ENCODE measurements at places on chromosomes 7 and 10. TPM values are rescaled to one million over a fixed set of nuclear protein-coding genes. Genes with fewer than 3 reads are reported as not detected.

DNA sequence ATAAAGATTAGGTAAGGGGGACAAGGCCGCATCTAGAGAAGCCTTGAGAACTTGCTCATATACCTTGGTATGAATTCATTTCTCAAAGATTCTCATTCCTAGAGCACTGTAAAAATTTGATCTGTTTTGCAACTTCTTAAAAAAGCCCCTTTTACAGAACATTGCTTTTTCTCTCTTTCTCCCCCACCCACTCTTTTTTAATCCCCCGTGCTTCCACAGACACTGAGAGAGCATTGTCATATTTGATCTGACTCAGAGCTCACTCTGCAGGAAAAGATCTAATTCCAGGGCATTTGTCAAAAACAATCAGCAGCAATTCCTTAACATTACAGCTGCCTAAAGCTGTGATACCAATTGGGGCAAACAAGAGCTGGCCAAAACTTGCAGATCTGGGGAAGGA lies 92.0 kb downstream of the ARHGAP22 start:
- H3K4me1 ChIP-seq = peaks cover 22% of the 10 kb centered on the region
- DNase-seq = no peak

DNA sequence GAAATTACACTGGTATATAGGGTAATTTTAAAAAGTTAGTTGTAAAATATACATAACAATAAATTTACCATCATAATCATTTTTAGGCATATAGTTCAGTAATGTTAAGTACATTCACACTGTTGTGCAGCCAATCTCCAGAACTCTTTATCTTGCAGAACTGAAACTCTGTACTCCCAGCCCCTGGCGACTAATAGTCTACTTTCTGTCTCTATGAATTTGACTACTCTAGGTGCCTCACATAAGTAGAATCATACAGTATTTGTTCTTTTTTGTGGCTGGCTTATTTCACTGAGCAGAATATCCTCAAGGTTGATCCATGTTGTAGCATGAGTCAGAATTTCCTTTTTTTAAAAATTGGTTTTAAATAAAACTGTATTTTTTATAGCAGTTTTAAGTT lies 41.4 kb downstream of the NRF1 start:
- H3K36me3 ChIP-seq = no peaks in the 10 kb centered on the region
- H3K4me1 ChIP-seq = peaks cover 3% of the 10 kb centered on the region
- no peaks in the 10 kb centered on the region for H3K27me3 ChIP-seq
- no peak overlapping the region for H3K4me3 ChIP-seq
- no peak overlapping the region for H3K27ac ChIP-seq

DNA sequence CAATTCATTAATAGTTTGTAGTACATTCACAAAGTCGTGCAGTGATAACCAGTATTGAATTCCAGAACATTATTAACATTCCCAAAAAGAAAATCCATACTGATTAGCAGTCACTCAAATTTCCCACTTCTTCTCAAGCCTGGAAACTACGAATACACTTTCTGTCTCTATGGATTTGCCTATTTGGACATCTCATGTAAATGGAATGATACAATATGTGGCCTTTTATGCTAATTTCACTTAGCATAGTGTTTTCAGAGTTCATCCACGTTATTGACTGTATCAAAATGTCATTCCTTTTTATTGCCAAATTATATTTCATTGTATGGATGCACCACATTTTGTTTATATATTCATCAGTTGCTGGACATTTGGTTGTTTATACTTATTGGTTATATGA lies 78.8 kb downstream of the STK31 start:
- no peaks in the 10 kb centered on the region for H3K36me3 ChIP-seq
- no peaks in the 10 kb centered on the region for H3K27me3 ChIP-seq
- H3K27ac ChIP-seq = no peak overlapping the region
- H3K4me1 ChIP-seq = no peaks in the 10 kb centered on the region
- no peak overlapping the region for H3K4me3 ChIP-seq

DNA sequence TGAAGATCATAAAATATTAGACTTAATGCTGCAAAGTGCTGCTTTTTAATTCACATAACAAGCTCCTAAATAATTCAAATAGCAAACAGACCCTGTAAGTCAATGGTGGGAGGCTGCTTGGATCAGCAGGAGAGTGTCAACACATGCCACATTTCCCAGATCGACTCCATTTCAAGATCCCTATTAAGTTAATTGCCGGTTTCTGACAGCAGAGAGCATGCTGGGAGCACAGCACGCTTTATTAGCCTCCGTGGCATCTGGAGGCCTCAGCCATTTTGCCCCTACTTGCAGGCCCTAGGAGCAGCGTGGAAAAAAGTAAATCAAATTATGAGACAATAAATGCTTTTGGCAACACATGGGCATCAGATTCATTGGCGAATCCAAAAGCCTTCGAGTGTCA lies 201.0 kb downstream of the EMX2 start:
- H3K4me1 ChIP-seq = no peaks in the 10 kb centered on the region
- no peak overlapping the region for H3K4me3 ChIP-seq

DNA sequence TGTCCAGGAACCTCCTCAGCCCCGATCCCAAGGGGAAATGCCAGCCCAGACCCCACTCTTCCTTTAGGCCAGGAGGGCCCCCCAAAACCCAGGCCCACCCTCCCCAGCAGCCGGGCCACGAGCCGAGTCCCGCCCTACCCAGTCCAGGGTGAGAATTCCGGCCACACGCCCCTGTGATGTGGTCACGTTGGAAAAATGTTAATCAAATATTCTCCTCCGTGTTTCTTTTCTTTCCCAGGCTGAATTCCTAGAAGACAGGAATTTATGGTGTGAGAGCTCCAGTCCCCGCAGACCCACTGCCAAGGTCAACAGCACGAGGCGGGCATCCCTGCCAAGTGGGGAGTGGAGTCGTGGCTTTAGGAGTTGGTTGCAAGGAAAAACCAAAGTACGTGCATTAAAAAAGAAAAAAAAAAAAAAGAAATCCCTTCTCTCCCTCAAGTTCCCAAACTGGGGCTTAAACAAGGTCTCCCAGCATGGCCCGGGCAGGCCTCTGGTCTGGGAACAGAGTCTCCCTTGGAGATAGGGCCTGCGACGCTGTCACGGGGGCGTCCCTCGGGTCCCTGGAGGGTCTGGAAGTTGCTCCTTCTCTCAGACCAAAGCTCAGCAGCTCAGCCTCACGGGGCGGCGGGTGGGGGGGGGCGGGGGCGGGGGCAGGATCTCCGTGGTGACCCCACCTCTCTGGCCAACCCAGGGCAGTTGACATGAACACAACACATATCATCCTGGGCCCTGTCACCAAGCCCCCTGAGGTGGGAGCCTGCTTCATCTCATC lies 28.1 kb upstream of the ELN start:
- no peak for DNase-seq
- no peak overlapping the region for H3K4me3 ChIP-seq
- H3K4me1 ChIP-seq = peaks cover 18% of the 10 kb centered on the region
- H3K36me3 ChIP-seq = no peaks in the 10 kb centered on the region
- no peak overlapping the region for H3K27ac ChIP-seq

DNA sequence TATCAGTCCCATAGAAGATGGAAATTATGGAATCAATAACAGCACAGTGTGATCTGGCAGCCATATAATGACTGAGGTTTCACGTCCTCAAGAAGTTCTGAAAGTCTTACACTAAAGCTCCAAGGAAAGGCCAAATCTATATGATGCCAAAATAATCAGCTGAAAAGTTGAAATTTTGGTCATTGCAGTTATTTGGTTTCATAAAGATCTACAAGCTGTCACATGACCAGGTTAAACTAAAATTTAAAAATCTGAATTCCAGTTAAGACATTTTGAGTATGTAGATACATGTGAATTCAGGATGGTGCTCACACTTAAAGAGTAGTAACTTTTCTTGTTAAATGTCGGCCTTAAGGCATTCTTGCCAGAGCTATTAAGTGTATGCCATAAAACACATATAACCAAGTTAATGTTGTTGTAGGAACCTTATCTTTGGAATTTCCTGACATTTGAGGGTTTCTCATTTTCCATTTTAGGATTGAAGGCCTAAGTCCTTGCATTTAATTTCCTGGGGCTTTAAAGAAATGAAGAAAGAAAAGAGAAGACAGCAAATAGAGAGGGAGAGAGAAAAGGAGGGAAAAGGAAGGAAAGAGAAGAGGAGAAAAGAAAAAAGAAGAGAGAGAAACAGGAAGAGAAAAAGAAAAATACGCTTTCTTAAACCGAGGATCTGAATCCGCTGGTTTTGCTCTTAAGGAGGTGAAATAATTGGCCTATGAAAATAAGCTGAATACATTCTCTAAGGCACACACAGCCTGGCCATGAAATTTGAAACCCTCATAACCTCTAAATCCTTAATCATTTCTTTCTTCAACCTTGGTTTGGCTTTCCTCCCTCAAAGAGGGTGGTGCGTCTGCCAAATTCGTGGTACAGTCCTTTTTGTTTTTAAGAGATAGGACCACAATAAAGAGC lies 43.8 kb downstream of the DENND2A start:
- no peak overlapping the region for H3K4me3 ChIP-seq
- no peaks in the 10 kb centered on the region for H3K4me1 ChIP-seq
- peak overlapping the region; percentile 33 for H3K27ac ChIP-seq
- DNase-seq = no peak

- H3K4me1 ChIP-seq = no peaks in the 10 kb centered on the region
- no peak overlapping the region for H3K27ac ChIP-seq
- H3K27me3 ChIP-seq = no peaks in the 10 kb centered on the region
- H3K4me3 ChIP-seq = no peak overlapping the region
These were observed 223.3 kb upstream of the FERD3L start for GRCh38 chr7:19368491-19368925.

GRCh38 chr7:150400008-150400787 lies 21.1 kb downstream of the ZNF775 start:
- H3K4me3 ChIP-seq = no peak overlapping the region
- H3K36me3 ChIP-seq = peaks cover 23% of the 10 kb centered on the region
- DNase-seq = no peak
- H3K27me3 ChIP-seq = no peaks in the 10 kb centered on the region
- no peak overlapping the region for H3K27ac ChIP-seq

- peak overlapping the region; percentile 97 for H3K4me3 ChIP-seq
- no peaks in the 10 kb centered on the region for H3K27me3 ChIP-seq
- H3K36me3 ChIP-seq = peaks cover 10% of the 10 kb centered on the region
- no peak for DNase-seq
- H3K4me1 ChIP-seq = peaks cover 65% of the 10 kb centered on the region
- peak overlapping the region; percentile 100 for H3K27ac ChIP-seq
These were observed 4.8 kb downstream of the KLF6 start for GRCh38 chr10:3780021-3780770.

- H3K4me3 ChIP-seq = no peak overlapping the region
- H3K27ac ChIP-seq = no peak overlapping the region
- no peaks in the 10 kb centered on the region for H3K4me1 ChIP-seq
- no peaks in the 10 kb centered on the region for H3K36me3 ChIP-seq
- H3K27me3 ChIP-seq = no peaks in the 10 kb centered on the region
These were observed 470.2 kb downstream of the PAXIP1 start for GRCh38 chr7:154532771-154533170.

DNA sequence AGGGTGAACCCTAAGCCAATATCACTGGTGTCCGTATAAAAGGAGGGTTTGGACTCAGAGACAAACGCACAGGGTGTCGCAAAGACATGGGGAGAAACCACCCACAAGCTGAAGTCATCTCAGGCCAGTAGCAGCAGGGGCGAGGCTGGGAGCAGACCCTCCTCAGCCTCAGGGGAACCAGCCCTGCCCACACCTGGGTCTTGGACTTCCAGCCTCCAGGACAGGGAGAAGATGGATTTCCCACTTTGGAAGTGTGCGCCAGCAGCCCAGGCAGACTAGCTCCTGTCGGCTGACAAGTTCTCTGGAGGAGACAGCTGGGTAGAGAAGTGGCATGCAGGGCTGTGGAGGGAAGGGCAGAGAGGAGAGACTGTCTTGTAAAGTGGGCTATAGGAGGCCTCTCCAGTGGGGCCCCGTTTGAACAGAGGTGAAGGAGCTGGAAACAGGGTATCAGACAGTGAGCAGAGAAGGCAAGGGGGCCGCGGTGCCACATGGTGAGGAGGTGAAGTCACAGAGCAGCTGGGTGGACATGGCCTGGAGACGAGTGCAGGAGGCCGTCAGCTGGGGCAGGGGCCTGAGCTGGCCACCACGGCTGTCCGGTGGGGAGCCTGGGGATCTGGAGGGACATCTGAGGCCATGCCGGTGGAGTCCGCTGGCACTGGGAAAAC lies 475.6 kb downstream of the PTPRN2 start:
- H3K4me1 ChIP-seq = no peaks in the 10 kb centered on the region
- H3K4me3 ChIP-seq = no peak overlapping the region
- H3K27ac ChIP-seq = no peak overlapping the region
- DNase-seq = no peak
- no peaks in the 10 kb centered on the region for H3K36me3 ChIP-seq
- no peaks in the 10 kb centered on the region for H3K27me3 ChIP-seq

DNA sequence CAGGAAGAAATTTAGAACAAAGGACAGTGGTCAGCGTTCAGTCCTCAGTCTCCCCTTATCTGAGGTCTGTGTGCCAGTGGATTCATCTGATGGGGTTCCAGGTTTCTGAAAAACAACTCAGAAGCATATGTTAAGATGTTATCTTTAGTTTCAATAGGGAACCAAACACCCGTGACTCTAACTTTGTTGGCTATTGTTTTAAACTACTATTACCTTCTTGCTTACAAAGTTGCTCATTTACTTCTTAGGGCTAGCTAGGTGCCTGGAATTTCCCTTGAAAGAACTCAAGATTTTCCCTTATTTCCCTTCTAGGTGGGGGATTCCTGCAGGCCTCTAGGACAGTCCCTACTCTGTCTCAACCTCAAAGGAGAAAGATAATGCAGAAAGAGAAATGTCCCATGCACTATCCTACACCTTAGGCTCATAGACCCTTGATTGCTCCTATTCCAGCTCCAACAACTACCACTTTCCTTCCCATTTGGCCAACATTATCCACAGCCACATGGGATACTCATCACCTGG lies 192.5 kb upstream of the LYZL1 start:
- no peaks in the 10 kb centered on the region for H3K4me1 ChIP-seq
- H3K4me3 ChIP-seq = no peak overlapping the region
- no peaks in the 10 kb centered on the region for H3K27me3 ChIP-seq
- no peak overlapping the region for H3K27ac ChIP-seq
- no peaks in the 10 kb centered on the region for H3K36me3 ChIP-seq

DNA sequence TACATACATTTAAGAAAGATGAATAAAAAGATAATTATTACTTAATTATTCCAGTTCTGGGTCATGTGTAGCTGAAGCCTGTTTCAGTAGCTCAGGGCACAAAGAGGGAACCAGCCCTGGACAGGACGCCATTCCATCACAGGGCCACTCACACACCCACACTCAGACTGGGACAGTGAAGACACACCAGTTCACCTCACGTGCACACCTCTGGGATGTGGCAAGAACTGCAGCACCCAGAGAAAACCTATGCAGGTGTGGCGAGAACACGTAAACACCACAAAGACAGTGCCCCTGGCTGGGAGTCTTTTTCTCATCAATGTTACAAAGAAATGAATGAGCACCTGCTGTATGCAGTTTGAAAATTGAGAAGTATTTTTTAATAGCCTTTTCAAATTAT lies 1.6 kb upstream of the IDI1 start:
- no peaks in the 10 kb centered on the region for H3K27me3 ChIP-seq
- H3K36me3 ChIP-seq = peaks cover 14% of the 10 kb centered on the region
- DNase-seq = no peak
- peak overlapping the region; percentile 97 for H3K27ac ChIP-seq
- H3K4me1 ChIP-seq = peaks cover 17% of the 10 kb centered on the region

- peaks cover 56% of the 10 kb centered on the region for H3K27me3 ChIP-seq
- H3K27ac ChIP-seq = peak overlapping the region; percentile 67
- H3K4me3 ChIP-seq = peak overlapping the region; percentile 42
- H3K36me3 ChIP-seq = no peaks in the 10 kb centered on the region
- H3K4me1 ChIP-seq = peaks cover 15% of the 10 kb centered on the region
- DNase-seq = no peak
These were observed 345 bp downstream of the COBL start for GRCh38 chr7:51316262-51316665.

- H3K27ac ChIP-seq = no peak overlapping the region
- no peaks in the 10 kb centered on the region for H3K27me3 ChIP-seq
- H3K4me1 ChIP-seq = no peaks in the 10 kb centered on the region
- no peak overlapping the region for H3K4me3 ChIP-seq
These were observed 87.0 kb downstream of the RAPGEF5 start for GRCh38 chr7:22269963-22270362.

Gene ZNF862
- 27.8 TPM for polyA plus RNA-seq

Gene FFAR4
- polyA plus RNA-seq = 0.21 TPM

Gene AVPI1
- 5.0 TPM for polyA plus RNA-seq

Gene SLC39A12
- polyA plus RNA-seq = not detected

Gene TYW1B
- polyA plus RNA-seq = 6.6 TPM

Gene RAPGEF5
- polyA plus RNA-seq = 93.8 TPM
